ENCODE measurements at places on chromosomes 1 and 21.

DNA sequence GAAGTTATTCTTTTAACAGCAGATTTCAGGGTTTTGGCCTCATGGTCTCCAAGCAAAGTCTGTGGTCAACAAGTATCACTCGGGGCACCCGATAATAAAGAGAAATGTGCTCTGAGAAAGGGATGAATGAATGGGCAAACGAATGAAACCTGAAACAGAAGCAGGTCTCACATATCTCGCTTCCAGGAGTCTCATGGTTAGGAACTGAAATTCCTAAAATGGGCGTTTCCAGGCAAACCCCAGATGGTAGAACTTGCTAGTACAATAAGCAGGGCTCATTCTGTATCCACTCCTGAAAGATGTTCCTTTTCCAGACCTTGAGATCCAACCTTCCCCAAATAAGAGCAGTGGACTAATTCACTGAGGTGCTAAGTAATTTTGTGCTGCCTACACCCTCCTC, 87.2 kb downstream of the LAMC2 start:
- no peak for DNase-seq

GRCh38 chr1:212237651-212238050, 47.6 kb upstream of the PPP2R5A start:
- DNase-seq, result no peak

DNA sequence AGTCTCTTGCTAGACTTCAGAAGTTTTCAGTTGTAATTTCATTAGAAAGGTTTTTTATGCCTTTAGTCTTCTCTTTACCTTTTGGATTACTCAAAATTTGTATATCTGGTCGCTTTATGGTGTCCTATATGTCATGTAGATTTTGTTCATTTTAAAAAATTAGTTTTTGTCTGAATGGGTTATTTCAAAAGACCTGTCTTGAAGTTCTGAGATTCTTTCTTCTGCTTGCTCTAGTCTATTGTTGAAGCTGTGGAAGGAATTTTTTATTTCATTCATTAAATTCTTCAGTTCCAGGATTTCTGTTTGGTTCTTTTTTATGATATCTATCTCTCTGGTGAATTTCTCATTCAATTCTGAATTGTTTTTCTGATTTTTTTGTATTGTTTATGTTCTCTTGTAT, 46.5 kb upstream of the GCLM start:
- DNase-seq, result no peak

DNA sequence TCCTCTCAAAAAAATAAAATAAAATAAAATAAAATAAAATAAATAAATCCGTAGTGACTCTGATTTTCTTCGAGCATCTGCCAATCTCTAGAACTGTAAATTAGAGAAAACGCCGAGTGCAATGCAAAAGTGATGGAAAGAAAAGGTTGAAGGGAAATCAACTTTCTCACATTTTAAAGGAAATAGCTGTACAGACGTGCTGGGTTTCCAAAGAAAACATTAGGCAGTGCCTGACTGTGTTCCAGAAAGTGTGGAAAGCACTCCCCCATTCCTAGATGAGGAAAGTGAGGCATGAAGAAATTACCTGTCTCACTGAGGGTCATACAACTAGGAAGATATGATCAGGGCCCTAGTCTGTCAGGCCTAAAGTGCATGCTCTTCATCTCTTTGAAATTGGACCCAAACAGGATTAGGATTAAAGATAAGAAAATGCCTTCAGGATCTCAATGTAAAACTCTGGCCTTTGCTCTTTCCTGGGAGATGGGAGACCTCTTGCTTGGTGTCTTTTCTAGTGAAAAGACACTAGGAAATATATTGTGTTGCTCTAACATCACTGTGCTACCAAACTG, 1.8 kb upstream of the PTPN14 start:
- no peak for DNase-seq

- no peak for DNase-seq
These were observed 18.4 kb downstream of the CNIH4 start for GRCh38 chr1:224375059-224375458.

DNA sequence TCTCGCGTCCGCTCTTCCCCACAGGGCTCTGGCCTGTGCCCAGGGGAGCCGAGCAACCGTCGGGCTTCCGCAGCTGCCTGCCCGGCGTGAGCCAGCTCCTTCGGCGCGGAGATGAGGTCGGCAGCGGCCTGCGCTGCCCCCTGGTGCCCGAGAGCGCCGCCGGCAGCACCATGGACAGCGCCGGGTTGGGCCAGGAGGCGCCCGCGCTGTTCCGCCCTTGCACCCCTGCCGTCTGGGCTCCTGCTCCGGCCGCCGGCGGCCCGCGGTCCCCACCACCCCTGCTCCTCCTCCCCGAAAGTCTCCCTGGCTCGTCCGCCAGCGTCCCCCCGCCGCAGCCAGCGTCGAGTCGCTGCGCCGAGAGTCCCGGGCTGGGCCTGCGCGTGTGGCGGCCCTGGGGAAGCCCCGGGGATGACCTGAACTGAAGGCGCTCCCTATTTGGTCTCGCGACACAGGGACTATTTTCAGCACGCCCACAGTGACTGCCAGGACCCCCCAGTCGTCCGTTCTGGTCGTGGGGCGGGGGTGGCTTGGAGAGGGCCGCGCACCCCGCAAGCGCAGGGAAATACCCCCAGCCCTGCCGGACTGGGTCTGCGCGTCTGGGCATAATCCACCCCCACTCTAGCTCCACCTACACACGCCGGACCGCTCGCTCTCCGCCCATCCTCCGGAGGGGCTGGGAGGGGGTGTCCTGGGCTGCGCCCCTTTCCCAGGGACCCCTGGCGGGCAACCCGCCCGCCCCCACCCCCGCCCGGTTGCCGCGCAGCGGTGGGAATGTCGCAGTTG, 1.3 kb downstream of the HES3 start:
- DNase-seq, result peak; percentile 87

- no peak for DNase-seq
These were observed 60.8 kb downstream of the MEF2D start for GRCh38 chr1:156439777-156440183.

DNA sequence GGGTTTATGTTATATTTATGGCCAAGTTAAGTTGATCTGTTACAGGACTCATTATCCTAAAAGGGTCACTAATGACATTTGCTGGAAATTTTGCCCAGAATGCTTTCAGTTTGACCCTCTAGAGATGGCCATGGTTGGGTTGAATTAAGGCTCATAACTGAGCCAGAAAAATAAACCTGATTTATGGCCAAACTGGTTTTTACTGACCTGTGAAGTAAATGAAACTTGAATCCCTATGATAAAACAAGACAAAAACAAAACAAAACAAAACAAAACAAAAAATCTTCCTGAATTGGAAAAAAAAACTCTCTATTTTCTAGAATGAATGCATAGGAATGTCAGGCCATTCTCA, 72.5 kb upstream of the CLDN14 start:
- DNase-seq, result no peak

GRCh38 chr1:184827600-184828368, 73.1 kb upstream of the EDEM3 start:
- DNase-seq, result no peak

DNA sequence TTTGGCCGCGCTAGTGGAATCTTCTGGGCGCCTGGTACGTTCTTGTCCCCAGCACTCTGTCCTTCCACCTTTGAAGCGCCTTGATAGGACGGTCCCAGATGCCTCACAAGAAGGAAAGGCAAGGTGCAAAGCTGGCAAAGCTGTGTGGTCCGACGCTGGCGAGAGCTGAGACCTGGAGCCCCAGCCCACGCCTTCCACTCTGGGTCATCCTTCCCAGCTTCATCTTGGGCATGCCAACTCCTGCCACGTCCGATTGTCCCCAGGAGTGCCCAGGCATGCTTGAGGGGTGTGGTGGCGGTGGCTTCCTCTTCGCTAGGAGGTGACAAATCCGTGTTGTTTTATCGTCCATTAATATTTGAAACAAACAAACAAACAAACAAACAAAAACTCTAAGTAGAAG, 123.9 kb upstream of the DPYD start:
- DNase-seq, result no peak

DNA sequence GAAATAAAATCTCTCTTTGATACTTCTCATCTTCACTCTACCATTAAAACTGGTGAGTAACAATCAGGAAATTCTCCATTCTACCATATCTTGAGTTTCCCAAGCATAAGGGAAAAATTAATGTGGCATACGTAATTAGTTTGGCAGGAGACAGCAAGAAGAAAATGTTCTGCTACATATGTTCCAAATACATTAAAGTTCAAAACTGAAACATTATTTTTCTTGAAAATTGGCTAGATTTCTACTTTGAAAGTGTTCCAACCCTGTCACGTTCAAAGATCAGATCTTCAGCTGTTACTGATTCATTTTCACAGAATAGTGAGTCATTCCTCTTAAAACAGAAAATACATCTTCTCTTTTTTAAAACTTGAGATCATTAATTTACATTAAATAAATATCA, 48.5 kb downstream of the PIGK start:
- no peak for DNase-seq

GRCh38 chr1:11450310-11450709, 28.6 kb upstream of the DISP3 start:
- no peak for DNase-seq

DNA sequence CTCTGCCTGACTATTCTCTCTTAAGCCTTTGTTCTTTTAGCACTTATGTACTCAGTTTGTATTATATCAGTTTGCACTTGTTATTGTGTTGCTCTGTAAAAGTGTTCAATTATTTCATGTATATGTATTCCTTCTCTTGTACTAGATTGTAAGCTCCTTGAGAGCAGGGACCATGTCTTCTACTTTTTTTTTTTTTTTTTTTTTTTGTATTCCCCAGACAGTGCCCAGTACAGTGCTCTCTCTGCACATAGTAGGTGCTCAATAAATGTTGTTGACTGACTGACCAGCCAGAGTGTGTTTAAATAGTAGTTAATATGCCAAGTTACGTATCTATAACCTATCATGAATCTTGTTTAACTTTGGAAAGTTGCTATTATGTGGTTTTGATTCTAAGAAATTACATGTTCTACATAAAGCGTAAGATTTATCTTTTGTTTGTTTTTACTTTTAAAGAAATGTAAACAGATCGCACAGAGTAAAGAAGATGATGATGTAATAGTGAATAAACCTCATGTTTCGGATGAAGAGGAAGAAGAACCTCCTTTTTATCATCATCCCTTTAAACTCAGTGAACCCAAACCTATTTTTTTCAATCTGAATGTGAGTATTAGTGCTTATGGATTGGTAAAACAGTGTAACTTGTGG, 16.1 kb downstream of the SON start:
- DNase-seq, result no peak

- DNase-seq, result peak; percentile 50
These were observed 21.9 kb downstream of the DLGAP3 start for GRCh38 chr1:34907487-34908090.

- DNase-seq, result no peak
These were observed 68.4 kb downstream of the SELENOF start for GRCh38 chr1:86845514-86845913.

GRCh38 chr21:37700641-37701202, 215.5 kb downstream of the KCNJ6 start:
- DNase-seq, result peak; percentile 92

GRCh38 chr1:218081358-218081757, 203.7 kb upstream of the RRP15 start:
- no peak for DNase-seq

DNA sequence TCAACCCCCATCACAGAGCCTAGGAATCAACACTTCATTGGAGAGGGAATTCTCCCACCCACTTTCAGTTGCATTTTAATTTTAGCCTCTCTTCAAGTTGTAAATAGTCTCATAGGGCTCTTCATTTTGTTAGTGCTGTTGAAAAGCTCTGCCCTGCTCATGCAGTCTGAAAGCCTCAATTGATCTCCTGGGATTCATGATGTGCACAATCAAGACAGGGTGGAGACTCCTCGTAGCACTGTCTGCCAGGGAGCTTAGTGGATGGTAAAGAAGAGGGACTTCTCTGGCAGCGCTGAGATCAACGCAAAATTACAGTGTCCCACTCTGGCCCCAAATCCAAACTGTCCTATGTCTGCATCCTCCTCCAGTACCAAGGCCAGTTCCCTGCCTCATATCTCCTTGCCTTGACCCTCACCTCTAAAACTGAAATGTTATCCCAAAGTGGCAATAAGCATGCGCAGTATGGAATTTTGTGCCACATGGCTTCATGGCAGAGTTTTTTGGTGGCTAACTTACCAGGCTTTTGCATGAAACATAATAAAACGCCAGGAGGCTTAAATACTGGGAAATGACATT, 282.2 kb downstream of the CACNA1E start:
- no peak for DNase-seq

DNA sequence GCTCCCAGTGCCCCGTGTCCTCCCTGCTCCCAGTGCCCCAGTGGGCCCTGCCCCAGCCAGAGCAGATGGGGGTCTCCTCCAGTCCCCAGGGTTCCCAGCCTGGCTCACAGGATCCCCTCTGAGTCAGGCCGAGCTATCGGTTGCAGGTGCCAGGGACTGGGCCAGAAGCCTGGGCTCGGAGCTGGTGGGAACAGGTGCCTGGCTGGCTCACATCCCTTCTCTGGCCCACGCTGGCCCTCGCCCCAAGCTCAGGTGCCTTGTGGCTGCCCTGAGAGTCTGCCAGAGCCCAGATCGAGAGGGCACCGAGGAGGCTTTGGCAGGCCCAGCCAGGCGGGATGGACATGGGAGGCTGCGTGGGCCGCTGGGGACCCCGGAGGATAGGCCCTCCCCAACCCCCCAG, 18.9 kb downstream of the PLCH2 start:
- peak; percentile 53 for DNase-seq

- peak; percentile 60 for DNase-seq
These were observed 648 bp upstream of the DR1 start for GRCh38 chr1:93344886-93345632.

- peak; percentile 73 for DNase-seq
These were observed 5.5 kb downstream of the NCAM2 start for GRCh38 chr21:21003701-21004100.

DNA sequence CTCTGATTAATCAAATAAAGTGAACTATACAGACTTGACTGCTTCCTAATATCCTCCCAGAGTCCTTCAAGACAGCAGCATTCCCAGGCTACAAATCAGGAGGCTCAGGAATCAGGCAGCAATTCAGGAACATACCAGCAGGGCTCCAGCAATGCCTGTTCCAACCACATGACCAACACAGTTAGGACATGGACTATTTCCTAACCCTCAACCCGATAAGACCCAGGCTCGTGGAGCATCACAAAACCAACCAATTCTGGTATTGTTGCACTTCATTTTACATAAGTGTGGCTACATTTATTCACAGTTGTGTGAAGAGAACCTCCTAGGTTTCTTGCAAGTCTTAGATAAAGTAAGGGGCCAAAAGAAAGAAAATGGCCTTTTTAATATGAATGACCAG, 546.2 kb upstream of the ADGRL2 start:
- peak; percentile 3 for DNase-seq

DNA sequence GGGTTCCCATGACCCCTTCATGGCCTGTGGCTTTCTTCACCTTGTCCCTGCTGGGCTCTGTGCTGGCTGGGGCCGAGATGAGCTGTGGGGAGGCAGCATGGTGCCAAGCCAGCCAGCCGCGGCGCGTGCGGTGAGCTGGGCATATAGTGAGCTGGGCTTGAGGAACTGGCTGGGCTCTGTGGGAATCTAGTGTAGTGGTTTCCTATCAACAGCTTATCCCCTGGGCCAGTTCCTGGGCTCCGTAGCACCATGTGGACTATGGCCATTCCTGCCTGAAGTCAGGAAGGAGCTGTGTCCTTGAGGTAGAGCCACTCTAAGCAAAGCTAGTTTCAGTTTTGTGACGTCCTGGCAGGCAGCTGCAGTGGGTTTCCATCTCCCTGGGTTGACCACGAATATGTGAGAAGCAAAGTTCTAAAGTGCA, 1.8 kb downstream of the NCMAP start:
- no peak for DNase-seq
